ENCODE measurements at places on chromosomes 3 and 15.

GRCh38 chr3:16885593-16886302 is 993 bp downstream of the PLCL2 start:
- DNase-seq = no peak

DNA sequence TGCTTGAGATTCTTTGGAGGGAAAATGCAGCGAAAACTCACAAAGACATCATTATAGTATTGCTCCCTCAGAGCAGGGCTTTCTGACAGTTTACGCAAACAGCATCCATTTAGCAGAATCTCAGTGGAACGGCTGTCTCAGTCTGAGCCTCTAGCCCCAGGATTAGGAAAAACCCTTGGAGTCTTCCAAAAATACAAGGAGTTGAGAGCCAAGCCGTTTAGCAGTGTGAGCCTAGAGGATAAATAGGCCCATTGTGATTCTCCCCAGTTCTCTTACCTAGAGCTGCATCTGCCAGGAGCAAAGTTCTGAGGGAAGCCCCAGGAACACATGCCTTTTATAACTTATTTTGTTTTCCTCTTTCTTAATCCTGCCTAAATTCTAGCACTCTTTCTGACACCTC is 359.6 kb downstream of the NTRK3 start:
- no peak for DNase-seq

DNA sequence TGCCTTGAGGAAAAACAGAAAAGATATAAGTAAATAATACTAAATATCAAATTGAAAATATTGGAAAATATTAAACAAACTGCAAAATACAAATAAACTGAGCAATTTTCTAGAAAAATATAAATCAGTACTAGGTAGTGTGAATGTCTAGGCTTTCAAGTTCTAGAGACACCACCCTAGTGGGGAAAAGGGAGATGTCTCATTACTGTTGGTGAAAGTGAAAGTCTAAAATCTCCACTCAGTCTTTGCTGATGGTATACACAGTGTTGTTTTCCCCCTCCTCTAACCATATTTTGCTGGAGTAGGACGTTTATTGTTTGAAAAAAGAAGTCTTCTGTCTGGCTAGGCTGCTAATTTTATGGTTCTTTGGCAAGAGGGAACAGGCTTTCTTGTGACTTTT is 1368.9 kb downstream of the OTOL1 start:
- no peak for DNase-seq

- DNase-seq = no peak
These were observed 976 bp downstream of the ABHD17C start for GRCh38 chr15:80695911-80696661.

- DNase-seq = no peak
These were observed 36.8 kb upstream of the RPL32 start for GRCh38 chr3:12878141-12878574.

DNA sequence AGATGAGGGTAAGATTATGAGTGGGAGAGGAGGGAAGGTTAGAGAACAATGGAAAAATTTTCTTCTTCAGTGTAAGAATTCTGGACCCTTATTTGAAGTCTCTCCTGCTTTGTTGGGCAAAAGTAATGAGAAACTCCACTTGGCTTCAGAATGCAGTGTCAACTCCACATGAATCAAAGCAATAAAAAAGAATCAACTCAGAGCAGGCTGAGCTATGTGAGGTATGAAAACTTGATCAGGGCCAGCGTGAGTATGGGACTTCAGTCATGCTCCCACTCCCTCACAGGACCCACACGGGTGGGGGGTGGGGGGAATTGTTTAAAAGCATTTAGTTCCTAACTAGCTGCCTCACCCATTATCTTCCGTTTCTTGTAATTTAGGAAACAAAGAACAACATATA is 502.2 kb downstream of the PDCD6IP start:
- DNase-seq = no peak

GRCh38 chr15:59993950-59994401 is 10.1 kb upstream of the FOXB1 start:
- no peak for DNase-seq

DNA sequence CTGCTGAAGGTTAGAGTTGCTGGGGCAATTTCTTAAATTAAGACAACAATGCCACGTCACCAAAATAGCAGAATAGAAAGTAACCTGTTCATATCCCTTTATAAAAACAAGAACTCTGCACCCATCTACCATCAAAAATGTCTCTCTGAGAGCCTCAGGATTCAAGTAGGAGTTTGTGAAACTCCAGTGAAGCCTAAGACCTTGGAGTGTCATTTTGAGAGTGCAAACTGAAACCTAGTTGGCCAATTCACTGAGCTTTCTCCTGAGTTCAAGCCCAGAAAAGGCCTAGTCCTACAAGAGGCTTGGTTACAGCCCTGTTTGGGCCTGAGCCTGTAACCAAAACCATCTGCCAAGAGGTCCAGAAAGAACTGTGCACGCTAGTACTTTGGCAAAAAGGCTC is 335.1 kb downstream of the EFHB start:
- DNase-seq = no peak

GRCh38 chr3:12633108-12633507 is 30.8 kb downstream of the RAF1 start:
- DNase-seq = no peak
